ENCODE measurements at places on chromosomes 1 and 21.

DNA sequence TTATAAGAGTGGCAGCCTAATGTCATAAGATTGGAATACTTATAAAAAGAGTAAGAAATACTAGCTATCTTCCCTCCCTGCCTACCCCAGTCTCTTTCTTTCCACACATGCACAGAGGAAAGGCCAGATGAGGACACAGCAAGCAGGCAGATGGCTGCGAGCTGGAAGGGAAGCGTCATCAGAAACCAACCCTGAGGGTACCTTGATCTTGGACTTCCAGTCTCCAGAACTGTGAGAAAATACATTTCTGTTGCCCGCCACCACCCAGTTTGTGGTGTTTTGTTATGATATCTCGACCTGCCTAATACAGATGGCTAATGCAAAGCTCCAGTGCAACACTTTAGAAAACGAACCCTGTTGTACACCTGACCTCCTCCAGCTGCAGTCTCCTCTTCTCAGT lies 2.3 kb upstream of the OR2C3 start:
- DNase-seq, result no peak

DNA sequence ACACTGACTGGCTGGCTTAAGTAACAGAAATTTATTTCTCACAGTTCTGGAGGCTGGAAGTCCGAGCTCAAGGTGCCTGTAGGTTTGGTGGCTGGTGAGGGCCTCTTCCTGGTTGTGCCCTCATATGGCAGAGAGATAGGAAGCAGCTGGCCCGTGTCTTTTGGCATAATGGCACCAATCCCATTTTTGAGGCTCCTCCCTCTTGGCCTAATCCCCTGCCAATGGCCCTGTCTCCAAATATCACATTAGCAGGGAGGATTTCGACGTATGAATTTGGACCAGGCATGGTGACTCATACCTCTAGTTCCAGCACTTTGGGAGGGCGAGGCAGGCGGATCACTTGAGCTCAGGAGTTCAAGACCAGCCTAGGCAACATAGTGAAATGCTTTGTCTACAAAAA lies 37.4 kb downstream of the AGPAT3 start:
- no peak for DNase-seq

- no peak for DNase-seq
Observed at GRCh38 chr1:214882616-214883015, 199.9 kb upstream of the KCNK2 start.

GRCh38 chr1:210901981-210902770 lies 231.8 kb downstream of the KCNH1 start:
- DNase-seq, result no peak

DNA sequence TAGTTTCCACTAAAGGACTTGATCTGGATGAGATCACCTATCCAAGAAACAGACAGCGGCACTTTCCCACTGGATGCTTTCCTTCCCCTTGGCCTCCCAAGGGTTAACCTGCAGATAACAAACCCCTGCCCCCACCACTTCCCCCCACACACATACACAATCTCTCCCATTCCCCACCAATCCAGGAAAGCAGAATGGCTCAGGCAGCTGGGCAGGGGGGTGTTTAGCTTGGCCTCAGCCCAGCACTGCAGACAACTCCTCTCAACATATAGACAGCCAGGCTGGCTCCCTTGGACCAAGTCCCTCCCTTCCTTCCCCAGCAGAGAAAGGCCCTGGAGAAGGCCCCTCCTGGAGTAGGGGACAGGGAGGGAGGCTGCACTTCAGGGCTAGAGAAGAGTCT lies 24.6 kb downstream of the PLEKHA6 start:
- DNase-seq, result no peak

GRCh38 chr1:97423403-97423802 lies 497.4 kb downstream of the DPYD start:
- DNase-seq, result no peak

GRCh38 chr1:109826446-109826845 lies 62.7 kb upstream of the EPS8L3 start:
- DNase-seq, result peak; percentile 31

GRCh38 chr1:147618077-147618569 lies 52.2 kb downstream of the ACP6 start:
- DNase-seq, result no peak

DNA sequence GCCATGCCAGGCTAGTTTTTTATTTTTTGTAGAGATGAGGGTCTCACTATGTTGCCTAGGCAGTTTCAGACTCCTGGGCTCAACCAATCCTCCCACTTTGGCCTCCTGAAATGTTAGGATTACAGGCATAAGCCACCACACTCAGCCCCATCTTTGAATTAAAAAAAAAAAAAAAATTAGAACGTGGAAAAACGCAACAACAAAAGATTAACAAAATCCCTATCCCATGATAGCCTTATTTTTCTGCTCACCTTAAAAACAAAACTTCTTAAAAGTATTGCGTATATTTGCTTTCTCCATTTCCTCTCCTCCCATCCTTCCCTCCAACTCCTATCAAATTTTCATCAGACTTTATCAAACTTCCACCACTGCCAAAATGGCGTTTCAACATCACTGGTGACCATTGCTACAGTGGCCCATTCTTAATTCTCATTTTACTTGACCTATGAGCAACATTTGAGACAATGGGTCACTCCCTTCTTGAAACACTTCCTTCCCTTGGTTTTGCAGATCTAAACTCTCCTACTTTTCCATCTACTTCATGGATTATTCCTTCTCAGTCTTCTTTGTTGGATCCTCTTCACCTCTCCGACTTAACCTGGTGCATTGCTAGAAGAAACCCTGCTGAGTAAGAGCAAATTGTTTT lies 579 bp upstream of the ZNF684 start:
- no peak for DNase-seq

- DNase-seq, result no peak
Observed at GRCh38 chr1:220924331-220924970, 45.2 kb downstream of the HLX start.

- no peak for DNase-seq
Observed at GRCh38 chr1:164769486-164770130, 210.6 kb downstream of the PBX1 start.

DNA sequence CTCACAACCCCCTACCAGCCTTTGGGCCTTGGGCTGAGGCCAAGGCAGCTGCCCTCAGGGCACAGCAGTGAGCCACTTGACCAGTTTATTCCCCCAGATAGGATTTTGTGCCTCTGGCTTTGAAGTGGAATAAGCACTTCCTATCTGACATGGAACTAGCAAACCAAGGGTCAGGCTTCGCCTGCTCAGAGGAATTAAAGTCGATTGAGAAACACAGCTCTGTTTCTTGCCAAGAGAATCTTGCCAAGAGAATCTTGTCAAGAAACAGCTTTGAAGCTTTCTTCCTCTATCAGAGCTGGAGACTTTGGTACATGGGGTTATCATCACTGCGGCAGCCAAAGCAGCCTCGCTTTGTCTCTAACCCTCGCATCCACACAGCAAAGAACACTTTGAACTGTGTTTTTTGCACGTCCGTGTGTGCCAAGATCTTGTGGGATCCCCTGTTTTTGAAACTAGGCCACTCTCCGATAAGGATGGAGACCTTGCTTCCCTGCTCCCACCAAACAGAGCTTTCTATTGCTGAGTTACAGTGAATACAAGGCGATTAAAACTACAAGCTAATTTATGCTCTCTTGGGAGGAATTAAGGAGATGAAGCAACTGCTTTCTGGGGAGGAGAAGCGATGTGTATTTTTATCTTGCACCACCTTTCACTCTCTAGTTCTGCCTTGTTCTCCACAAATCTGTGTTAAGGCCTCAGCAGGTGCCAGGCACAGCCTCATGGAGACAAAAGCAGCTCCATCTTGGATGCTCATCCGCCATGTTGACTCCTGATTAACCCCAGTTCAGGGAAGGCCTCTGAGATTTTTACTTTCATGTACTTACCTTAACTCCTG lies 67.3 kb downstream of the RHOU start:
- DNase-seq, result no peak

DNA sequence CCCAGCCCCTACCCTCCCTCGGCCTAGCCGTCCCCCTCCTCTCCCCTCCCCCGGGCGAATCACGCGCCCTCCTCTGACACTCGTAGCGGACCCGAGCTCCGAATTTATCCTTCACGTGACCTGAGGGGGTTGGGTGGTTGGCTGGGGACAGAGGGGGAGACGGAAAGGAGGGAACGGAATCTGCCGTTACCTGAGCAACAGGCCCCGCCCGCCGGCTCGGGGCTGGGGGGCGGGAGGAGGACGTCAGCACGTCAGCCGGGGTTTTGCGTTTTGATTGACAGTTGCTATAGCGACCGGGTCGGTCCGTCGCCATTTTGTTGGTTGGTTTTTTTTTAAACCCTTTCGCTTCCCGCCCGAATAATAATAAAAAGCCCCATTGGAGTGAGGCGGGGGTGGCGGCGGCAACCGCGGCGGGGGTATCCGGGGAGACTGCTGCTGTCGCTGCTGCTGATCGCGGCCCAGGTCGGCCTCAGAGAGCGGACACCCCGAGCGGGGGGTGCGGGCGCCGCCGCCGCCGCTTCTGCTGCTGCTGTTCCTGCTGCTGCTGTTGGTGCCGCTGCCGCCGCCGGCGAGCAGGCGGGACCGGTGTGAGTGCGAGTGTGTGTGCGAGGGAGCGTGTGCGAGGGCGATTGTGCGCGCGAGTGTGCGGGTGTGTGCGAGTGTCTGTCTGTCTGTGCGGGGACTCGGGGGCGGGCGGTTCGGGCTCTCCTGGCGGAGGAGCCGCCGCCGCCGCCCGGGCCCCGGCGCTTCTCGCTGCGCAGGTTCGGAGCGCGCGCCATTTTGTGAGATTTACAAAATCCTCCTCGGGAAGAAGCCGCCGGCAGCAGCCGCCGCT lies at the start of gene DYRK1A:
DYRK1A (plus strand) TSS at position 292 of the 835 bp plus-strand sequence. CDS start 53,602 bp downstream, outside the sequence.
- DNase-seq, result peak; percentile 99

DNA sequence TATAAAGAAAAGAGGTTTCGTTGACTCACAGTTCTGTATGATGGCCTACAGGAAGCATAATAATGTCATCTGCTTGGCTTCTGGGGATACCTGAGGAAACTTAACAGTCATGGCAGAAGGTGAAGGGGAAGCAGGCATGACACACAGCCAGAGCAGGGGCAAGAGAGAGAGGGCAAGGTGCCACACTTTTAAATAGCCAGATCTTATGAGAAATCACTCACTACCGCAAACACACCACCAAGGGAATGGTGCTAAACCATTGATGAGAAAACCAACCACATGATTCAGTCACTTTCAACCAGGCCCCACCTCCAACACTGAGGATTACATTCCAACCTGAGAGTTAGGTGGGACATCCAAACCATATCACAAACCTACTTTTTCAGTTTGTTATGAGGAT lies 245.9 kb upstream of the SGIP1 start:
- DNase-seq, result no peak

DNA sequence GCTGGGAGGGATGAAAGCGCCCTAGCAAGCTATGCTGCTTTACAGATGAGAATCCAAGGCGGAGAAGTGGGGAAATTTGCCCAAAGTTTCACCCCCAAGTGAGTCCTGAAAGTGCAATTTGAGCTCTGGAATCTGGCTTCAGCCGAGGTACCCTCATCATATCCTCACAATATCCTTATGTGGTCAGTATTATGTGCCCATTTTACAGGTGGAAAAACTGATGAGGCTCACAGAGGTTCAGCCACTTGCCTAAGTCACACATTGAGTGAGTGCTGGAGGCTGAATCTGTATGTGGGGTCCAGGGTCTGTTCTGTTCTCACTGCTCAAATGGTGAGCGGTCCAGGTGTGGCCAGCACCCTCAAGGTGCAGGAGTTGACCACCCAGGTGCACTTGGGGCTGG lies 85.3 kb downstream of the MATN1 start:
- no peak for DNase-seq

GRCh38 chr1:4416189-4416588 lies 238.2 kb upstream of the AJAP1 start:
- no peak for DNase-seq

- no peak for DNase-seq
Observed at GRCh38 chr1:221437926-221438325, 304.0 kb downstream of the DUSP10 start.

GRCh38 chr1:90713741-90714509 lies 3.2 kb downstream of the BARHL2 start:
- DNase-seq, result no peak

DNA sequence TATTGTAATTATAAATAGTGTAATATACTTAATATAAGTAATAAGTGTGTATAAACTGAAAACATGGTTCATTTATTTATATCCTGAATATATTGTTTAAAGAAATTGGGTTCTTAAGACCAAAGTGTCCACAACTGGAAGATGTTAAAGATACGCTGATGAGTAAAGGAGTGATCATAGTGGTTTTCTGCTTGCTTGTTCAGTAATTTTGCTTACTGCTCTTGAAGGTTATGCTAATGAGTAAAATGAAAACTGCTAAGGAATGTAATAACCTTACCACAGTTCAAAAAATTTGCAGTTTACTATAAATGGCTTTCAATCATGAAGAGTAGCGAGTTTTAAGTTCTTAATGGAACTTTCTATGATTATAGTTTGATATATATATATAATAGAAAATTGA lies 22.0 kb downstream of the DONSON start:
- no peak for DNase-seq

DNA sequence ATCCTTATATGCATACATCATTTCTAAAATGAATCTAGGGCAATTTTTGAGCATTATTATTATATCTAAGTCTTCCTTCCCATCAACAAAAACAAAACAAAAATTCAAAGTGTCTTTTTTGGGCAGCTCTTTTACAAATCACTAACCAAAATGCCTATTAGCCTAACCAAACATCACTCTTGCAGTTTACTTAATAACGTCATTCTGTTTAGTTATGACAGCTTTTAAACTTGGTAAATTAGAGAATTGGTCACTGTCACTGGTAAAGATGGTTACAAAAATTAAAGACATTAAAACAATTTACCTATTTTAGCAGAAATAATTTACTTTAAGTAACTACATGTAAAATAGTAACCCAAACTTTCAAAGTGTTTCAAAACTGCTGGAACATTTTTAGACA lies 2.8 kb downstream of the ARHGAP29 start:
- DNase-seq, result no peak

DNA sequence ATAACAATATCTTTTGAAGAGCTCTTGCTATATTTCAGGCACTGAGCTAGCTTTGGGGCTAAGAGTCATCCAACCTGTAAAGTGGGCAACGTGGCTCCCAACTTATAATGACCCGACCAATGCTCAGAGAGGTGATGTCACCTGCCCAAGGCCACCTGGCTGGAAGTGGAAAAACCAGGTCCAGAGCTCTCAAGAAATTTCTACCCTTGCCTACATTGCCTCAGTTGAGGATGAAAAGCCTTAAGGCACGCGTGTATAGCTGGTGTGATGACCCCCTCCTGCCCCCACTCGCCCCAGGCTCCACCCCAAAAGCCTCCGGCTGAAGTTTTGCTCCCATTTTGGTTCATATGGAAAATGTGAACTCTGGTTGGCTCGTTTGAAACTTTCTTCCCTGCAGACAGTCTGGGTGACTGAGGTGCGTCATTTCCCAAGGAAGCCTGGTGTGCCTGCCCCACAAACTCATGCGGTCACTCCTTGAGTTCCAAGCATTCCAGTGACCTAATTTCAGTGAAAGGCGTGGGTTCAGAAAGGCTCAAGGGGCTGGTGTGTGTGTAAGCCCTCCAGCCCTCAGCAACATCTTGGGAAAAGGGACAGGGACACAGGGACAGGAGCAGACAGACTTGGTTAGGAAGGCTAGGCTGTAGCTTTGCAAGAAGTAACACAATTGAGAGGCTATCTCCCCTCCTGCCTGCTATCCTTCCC lies 20.5 kb downstream of the HTR1D start:
- no peak for DNase-seq

Data from type B pancreatic cell (in vitro differentiated cells).